ENCODE measurements at places on chromosomes 5 and 9. TPM values are rescaled to one million over a fixed set of nuclear protein-coding genes. Genes with fewer than 3 reads are reported as not detected.

DNA sequence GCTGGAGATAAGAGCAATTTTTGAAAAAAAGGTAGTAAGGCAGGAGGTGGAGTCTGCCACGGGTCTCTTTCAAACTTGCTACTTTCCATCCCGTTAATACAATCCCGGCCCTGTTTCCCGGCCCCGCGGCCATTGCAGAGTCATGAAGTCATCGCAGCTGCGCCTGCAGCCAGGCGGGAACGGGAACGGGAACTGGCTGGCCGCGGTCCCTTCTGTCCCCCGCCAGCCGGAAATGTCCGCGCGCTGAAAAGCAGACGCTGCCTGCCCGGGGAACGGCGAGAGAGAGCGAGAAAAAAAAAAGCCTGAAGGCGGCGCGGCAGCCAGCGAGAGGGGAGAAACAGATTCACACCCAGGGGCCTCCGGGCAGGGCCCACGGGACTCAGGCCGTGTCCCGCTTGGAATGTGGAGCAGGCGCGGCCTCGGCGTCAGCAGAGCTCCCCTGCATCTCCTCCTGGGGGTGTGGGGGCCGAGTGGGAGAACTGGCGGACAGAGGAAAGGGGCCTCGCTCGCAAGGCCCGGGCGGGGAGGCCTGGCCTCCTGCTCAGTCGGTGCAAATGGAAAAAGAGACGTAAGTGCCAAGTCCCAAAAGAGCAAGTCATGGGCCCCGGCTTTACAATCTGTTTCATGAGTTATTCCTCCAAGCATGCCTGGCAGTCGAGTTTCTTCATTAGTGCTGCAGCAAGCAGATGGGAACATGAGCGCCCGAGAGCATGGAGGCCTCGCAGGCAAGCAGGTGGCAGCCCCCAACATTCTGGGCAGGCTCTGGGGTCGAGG lies 201.2 kb upstream of the GAS1 start:
- peak; percentile 38 for DNase-seq

Gene ARL14EPL
- total RNA-seq: not detected

DNA sequence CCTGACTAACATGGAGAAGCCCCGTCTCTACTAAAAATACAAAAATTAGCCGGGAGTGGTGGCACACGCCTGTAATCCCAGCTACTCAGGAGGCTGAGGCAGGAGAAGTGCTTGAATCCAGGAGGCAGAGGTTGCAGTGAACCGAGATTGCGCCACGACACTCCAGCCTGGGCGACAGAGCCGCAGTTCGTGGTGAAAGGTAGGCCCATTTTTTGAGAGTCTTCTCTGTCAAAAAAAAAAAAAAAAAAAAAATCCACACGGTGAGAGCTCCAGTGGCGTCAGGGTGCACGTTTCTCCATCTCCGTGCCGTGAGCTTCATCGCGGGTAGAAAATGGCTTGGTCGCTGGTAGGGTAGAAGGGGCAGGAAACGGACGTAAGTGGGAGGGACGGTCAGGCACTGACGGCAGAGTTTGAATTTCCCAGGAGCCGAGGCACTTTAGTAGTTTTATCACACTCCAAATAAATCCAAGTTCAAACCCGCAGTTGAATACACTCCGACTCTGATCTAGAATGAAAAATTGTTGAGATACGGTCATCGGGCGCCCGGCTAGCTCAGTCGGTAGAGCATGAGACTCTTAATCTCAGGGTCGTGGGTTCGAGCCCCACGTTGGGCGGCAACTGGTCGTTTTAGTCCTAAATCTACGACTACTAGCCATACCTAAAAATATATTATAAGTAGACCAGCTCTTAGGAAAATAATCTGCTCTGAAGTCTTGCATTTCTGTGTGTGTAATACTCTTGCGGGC lies 2.4 kb upstream of the TRIM7 start:
- DNase-seq: no peak

DNA sequence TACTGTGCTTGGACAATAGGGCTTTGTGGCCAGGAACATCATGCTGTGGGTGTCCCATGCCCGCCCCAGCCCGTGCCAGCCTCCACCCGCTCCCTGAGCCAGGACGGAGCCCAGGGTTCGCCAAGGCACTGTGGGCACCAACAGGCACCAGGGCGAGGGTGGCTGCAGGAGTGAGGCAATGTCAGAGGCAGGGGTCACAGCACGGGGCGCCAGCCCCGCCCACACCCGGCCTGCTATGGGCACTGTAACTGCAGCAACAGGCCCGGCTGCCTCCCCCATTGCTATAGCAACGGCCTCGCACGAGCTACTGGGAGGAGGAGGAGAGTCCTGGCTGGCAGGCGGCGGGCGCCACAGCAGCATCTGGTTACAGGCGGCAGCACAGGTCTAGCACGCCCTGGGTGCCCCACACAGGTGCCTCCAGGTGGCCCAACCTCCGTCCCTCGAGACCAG lies 2.5 kb downstream of the ABCA2 start:
- DNase-seq: no peak

DNA sequence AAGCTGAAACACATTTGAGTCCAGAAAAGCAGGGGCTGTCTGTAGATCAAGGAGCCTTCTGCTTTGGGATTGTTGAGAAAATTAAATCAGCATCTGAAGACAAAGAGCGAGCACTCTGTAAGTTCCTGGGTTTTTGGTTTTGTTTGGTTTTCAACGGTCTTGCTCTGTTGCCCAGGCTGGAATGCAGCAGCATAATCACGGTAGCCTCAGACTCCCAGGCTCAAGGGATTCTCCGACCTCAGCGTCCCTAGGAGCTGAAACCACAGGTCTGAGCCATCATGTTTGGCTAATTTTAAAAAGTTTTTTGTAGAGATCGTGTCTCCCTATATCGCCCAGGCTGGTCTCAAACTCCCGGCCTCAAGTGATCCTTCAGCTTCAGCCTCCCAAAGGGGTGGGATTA lies 266.5 kb upstream of the ADAMTS16 start:
- no peak for DNase-seq
